ENCODE measurements at places on chromosomes 3 and 15.

DNA sequence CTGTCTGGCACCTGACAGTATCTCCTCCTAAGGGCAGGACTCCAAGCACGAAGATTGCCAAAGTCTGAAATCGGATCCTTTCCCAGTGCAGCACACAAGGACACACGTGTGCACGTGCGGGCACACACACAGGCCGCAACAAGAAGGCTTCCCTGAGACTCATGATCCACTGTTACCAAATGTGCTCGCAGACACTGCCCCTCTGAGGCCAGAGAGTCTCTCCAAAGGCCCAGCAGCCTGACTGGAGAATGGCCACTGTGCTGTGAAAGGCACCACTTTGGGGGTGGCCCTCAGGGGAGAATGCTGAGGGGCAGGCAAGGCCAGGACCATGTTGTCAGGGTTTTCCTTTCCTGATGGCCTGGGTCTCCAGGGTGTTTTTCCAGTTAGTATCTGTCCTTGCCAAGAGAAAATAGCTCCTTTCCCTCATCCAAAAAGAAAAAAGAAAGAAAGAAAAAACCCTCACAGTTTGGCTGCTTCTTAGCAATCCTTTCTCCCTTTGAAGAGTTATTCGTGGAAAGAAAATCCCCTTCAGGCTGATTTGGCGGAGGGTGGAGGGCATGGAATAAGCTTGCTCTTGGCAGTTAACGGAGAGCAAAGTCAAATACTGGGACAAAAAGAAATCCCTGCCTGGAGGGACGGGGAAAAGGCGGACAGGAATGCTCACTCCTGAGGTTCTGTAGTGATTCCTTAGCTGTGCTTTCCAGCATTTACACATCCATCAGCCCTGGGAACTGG lies 112.2 kb upstream of the ETV5 start:
- DNase-seq = no peak

DNA sequence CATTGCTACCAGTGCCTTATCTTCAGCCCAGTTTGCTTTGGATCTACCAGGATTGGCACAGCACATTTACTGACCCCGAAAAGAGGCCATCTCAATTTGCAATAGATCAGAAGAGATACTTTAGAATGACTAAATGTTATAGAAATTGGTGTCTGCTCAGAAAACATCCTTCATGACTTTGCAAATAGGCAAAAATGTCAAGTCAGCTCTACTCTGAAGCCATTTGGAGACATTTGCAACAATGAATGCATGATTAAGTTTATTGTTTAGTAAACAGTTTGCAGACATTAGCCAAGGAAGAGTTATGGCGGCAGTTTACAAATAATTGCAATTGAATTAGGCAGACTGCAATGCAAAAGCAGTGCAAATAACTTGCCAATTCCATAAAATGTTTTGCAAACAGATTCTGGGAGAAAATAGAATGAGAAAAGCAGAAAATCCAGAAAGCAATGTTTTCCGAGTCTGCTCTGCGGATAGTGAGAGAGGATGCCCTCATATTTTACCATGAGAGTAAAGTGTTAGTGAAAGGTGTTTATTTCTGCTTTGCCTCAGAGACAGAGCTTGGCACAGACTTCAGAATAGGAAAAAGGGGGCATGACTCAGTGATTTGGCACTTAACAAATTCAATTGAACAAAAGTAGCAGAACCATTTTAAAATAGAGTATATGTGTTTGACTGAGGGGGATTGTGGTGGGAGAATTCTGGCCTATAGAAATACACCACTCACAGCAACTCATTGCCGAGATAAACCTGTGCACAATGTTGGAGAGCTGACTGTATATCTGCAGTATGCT lies 334.9 kb upstream of the NR2F2 start:
- no peak for DNase-seq

- no peak for DNase-seq
These were observed 21.0 kb downstream of the PLXNB1 start for GRCh38 chr3:48408823-48409281.

- no peak for DNase-seq
These were observed 462.3 kb upstream of the SGO1 start for GRCh38 chr3:20648294-20648693.

DNA sequence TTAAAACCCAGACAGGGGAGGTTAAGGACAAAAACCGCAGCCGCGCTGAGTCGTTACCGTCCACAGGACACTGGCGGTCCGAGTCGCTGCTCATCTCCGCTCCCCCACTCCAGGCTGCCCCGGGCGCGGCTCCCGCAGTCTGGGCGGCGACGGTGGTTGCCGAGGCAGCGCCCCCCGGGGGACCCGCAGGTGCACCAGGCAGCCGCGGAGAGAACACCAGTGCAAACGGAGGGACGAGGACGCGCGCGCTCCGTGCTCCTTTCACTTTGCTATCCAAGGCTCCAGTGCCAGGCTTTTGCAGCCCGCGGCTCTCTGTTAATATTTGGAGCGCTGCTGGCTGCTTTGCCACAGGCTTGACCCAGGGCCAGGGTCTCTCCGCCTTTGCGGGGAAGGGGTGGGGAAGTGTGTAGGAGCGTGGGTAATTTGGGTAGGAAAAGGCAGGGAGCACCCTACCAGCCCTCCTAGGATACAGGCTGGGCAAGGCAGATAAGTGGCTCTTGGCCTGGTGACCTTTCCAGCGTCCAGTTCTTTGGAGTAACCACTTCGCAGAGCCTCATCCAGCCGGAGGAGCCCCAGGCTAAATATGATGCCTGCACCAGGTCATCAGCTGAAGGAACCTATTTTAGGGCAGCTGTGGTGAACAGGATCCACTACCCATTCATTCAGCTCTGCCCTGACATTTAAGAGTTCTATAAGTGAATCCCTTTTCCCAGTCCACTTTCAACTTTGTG lies at the start of gene GADL1:
Gene GADL1 (minus strand): TSS at position 141 of the 731 bp plus-strand sequence. CDS start 47 bp downstream, at position 94.
- DNase-seq = no peak

DNA sequence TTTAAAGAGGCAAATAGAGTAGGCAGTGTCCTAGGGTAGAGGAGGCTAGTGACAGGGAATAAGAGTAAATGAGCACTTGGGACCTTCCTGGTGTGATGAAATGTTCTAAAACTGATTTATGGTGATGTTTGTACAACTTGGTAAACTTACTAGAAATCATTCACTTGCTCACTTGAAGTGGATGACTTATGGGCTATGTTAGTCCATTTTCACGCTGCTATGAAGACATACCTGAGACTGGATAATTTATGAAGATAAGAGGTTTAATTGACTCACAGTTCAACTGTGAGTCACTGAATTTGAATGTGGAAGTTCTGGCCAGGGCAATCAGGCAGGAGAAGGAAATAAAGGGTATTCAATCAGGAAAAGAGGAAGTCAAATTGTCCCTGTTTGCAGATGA lies 31.7 kb upstream of the DHX36 start:
- DNase-seq = no peak

DNA sequence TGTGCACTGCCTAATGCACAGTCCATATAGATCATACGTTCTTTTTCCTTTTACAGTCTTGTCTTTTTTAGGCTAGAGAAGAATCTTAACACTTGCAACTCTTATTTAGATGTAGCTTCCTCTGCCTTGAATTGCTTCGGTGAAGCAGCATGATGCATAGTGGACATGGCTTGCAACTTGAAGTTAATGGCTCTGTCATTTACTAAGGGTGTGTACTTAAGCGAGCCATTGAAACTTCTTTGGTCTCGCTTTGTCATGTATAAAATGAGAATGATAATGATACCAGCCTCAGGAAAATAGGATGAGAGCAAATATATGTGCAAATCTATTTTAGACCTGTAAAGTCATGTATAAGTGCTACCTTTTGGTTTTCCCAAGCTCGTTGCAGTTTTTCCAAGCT lies 147.4 kb downstream of the GHSR start:
- no peak for DNase-seq

DNA sequence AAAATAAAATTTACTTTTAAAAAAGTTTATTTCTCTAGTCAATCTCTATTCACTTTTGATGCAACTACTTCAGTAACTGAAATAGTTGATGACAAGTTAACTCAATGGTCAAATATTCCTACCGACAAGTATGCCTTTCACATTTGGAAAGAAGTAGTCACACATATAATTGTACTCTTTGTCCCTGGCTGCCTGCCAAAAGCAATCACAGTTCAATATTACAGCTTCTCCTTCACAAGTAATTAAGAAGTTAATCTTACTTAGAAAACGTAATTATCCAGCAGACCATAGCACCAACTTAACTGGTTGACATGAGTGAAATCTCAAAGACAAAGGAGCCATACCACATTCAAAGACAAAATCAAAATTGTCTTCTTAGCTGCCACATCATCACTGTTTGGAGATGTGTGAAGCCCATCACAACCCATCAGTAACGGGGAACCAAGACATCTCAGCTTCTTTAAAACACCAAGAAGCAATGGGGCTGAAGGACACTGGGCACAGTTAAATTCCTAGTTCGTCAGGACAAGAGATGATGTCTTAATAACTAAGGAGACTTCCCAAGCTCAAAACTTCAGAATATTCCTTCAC lies 86.1 kb downstream of the PLCH1 start:
- DNase-seq = no peak

- DNase-seq = no peak
These were observed 114.7 kb upstream of the CCNL1 start for GRCh38 chr3:157274644-157275137.

GRCh38 chr15:68414591-68414990 lies 17.4 kb downstream of the ITGA11 start:
- no peak for DNase-seq

Measured in KG1 (cell line).